GM20000 (cell line): ENCODE measurements at places on chromosomes 7 and 10.
A peak's percentile ranks its signal among the peaks of the same experiment; 100 is the strongest.

DNA sequence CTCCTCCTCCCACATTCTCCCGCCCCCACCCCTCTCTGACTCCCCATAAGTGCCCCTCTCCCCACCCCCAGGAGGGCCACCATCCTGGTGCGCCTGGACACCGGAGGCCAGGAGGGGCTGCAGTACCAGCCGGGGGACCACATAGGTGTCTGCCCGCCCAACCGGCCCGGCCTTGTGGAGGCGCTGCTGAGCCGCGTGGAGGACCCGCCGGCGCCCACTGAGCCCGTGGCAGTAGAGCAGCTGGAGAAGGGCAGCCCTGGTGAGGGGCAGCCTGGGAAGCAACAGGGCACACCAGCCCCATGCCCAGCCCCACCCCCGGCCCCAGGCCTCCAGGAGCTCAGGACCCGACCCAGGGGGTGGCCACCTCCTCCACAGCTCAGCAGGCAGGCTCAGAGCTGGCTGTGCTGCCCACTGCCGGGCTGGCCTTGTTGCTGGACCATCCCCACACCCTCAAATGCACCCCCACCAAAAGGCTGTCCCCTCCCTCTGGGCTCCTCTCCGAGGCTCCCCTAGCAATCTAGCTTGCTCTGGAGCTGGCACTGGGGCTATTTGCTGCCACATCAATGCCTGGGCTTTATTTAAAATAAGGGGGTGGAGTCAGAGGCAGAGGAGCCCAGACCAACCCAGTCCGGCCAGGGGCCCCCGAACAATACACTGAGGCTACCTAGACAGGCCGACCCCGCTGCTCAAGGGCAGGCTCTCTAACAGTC lies 14.8 kb downstream of the ATG9B start:
- no peak for DNase-seq

GRCh38 chr10:96089670-96090462 lies 40.2 kb upstream of the ZNF518A start:
- peak; percentile 86 for DNase-seq

- no peak for DNase-seq
Observed at GRCh38 chr7:151306860-151307259, 34.8 kb upstream of the NUB1 start.

GRCh38 chr7:11538751-11539299 lies 293.2 kb downstream of the THSD7A start:
- no peak for DNase-seq

DNA sequence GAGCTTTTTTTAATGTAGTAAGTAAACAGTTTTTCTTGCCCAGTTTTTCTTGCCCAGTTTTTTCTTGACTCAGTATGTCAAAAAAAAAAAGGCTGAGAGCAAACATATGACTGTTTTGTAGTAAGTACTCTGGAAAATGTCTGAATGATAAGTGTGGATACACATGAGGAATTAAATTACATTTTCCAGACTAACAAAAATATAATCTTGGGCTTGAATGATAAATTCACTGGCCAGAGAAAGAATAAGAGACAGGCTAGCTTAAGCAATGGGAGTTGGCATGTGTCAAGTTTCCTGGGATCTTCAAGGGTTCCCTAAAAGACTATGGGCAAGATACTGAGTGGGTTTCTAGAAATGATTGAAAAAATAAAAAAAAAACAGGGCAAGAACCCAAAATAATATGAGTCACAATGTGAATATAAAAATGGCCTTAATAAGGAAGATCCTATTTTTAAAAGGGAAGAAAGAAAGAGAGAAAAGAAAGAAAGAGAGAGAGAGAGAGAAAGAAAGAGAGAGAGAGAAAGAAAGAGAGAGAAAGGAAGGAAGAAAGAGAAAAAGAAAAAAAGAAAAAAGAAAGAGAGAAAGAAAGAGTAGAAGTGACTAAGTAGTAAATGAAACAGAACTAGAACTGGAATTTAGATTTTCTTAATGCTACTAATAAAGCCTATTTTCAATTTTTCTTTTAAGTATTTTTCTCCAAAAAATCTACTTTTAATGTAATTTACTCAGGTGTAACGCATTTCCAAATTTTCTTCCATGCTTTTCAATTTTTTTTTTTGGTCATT lies 60.2 kb downstream of the TFPI2 start:
- no peak for DNase-seq

DNA sequence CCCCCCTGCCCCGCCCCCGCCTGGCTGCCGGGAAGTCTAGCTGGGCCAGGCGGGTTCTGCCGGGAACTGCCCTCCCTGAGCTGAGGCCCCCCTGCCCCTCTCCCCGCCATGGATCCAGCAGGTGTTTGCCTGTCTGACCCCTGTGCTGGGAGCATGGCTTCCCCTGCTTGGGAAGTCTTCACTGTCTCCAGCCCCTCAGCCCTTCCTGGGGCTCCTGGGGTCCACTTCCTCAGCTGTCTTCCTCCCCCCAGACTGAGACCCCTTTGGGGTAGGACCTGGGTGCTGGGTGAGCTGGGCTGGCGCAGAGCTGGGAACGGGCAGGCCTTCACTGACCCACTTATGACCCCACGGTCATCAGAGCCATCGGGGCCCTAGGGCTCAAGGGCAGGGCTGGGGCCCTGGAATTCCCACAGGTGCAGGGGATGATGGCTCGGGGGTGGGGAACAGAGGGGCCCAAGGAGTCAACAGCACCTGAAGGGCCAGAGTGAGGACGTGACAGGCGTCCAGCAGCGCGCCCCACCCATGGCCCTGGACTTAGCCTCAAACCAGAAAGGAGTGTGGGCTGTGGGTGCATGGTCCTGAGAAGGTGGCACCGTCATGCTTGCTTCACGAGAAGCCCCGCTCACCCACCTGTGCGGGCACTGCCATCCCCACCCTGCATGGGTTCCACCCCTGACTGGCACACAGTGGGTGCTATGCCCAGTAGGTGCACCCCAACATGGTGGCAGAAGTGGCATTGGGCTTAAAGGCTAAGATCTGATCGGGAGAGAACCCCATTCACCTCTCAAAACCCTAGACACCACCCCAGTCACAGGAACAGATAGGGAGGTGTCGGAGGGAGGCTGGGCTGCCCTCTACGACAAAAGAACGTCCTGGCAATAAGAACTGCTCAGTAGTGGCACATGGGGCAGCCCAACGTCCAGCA lies 16.2 kb upstream of the TNRC18 start:
- DNase-seq: no peak

- no peak for DNase-seq
Observed at GRCh38 chr10:118901906-118902305, 127.6 kb upstream of the NANOS1 start.

GRCh38 chr10:126216632-126216961 lies 171.7 kb downstream of the ADAM12 start:
- no peak for DNase-seq

DNA sequence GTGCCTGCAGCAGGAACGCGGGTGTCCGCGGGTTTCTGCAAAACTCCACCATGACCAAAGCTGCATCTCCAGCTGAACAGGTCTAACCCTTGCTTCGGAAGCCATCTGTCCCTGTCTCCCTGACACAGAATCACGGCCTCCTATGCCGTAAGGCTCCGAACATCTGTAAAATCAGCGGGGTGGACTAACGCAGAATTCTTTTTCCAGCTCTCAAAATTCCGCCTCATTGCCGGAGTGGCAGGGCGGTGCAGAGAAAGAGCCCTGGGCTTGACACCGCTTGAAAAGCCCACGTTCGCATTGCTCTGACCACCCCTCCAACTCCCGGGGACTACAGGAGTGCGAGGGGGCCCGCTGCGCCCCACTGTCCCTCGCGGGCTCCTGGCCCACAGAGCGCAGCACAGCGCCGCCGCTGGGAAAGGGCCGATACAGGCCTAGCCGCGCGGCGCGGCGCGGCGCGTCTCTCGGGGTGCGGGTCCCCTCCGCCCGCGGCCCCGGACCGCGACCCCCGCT lies 409 bp downstream of the DNMBP start:
- no peak for DNase-seq
